ENCODE measurements at places on chromosomes 5 and 9.

- no peak for DNase-seq
These were observed 172.9 kb upstream of the RAD23B start for GRCh38 chr9:107110153-107110552.

GRCh38 chr5:77518304-77518703 is 26.2 kb upstream of the WDR41 start:
- no peak for DNase-seq

GRCh38 chr5:146221234-146221633 is 17.8 kb downstream of the RBM27 start:
- no peak for DNase-seq

- DNase-seq: no peak
These were observed 44.9 kb upstream of the SLC12A2 start for GRCh38 chr5:128038643-128039042.

- DNase-seq: no peak
These were observed 71.0 kb downstream of the FER start for GRCh38 chr5:108818613-108819272.

DNA sequence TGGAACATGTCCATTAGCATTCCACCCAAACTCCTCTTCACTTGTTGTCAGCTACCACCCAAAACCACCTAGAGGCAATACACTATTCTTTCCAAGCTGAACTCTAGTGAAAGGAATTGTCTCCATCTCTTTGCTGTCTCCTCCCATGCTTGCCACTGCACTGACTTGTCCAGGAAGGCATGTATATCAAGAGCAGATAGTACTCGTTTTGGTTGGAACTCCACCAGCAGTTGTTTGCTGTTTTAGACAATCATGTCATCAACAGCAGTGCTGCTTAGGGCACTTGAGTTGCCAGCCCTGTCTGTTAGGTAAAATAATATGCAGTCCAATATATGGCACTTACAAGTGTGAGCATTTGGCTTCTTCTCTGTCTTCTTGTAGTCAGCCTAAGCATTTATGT is 80.0 kb upstream of the SAP30L start:
- no peak for DNase-seq

GRCh38 chr5:111013011-111013410 is 58.5 kb upstream of the TSLP start:
- DNase-seq: no peak

DNA sequence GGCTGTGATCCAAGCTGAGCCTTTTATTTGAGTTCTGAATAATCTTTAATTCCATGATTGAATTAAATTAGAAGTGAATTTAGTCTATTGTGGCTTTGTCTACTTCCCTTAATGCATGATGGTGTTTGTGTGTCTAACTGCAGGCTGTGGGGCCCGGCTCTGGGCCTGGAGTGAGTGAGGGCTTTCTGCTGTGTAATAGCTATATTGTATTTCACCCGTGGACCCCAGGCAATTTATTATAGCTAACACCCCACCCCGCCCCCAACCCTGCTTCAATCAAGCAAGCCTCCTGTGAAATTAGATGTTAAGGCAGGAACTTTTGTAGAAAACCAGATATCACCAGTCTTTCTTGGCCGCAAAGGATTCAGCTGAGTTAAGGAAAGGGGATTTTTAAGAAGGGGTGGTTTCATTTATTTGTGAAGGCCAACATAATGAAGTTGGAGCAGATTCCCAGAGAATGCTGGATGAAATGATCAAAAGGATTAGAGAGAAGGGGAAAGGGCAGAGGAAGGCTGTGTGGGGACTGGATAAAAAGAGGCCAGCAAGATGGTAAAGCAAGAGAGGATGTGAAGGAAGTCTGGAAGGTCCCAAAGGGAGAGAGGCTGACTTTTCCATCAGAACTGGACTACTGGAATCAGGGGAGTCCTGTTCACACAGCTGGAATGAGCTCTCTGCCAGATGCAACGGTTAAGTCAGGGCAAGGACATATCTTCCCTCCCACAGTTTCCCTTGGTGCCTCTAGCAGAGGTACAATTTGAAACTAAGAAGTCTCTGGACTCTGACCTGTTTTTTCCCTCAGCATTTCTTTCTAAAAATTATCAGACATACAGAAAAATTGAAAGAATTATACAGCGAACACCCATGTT is 125.3 kb upstream of the SAP30L start:
- no peak for DNase-seq

DNA sequence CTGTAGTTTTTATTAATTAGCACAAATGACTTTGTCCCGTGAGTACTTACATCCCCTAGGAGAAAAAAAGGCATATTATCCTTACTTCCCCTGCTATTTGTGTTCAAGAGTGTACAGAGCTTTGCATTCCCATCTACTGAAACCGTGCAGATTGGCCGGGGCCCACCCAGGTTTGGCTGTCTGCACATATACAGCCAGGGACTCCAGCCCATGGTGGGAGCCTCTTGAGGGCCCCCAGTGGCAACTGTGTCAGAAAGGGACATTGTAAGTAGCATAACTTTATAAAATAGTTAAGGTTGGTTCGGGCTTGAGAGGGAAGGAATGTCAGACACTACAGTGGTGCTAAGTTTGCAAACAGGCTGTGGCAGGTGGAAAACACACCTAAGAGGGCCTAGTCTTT is 24.7 kb downstream of the PHF2 start:
- no peak for DNase-seq

DNA sequence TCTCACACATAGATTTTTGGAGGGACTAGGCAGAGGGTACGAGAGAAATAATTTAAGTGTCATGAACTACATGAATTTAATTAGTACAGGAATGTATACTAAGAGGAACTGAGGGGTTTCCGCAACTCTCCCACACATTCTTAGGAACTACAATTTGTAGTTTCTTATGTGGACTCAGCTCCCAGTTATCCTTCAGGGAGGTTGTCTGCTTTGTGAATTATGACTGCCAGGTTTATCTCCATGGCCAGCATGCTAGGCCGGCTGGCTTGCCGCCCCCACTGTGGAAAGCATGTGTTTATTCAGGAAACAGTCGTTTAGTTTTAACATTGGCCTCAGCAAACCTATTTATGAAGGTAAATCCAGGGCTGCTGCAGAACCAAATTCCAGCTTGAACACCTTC is 415.0 kb downstream of the KCTD16 start:
- DNase-seq: no peak

DNA sequence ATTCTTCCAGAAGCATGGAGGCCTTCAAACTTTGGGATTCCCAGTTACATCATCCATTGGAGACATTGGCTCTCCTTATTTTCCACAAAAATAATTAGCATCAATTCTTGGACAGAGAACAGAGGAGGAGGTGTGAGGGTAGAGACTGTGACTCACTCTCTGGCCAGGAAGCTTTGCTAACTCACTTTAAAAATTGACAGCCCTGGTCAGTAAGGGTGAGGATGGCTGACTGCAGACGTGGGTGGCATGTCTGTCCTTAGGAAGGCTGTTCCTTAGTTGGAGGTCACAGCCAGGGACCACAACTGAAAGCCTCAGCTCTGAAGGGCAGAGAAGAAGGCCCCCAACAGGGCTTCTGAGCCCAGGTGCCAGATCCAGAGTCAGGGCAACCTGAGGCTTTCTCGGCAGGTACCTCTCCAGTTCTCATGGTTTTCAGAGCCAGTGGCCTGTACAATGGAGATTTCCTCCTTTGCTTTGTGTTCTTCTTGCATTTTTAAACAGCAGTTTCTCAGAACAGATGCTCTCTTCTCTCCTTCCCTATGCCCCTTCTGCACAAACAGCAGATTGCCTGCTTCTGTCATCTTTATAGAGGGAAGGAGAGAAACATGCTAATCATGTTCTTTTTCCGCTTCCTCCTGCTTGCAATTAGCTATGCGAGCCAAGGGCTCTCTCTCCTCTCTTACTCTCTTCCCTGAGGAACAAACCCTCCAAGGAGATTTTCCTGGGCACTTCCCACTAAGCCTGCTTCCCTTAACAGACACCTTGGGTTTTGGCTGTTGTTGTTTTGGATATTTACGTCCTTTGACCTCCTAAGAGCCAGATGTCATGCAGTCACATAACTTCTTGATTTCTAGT is 92.5 kb upstream of the ZNF366 start:
- DNase-seq: no peak

- DNase-seq: no peak
These were observed 16.9 kb upstream of the FBP1 start for GRCh38 chr9:94656200-94656599.

DNA sequence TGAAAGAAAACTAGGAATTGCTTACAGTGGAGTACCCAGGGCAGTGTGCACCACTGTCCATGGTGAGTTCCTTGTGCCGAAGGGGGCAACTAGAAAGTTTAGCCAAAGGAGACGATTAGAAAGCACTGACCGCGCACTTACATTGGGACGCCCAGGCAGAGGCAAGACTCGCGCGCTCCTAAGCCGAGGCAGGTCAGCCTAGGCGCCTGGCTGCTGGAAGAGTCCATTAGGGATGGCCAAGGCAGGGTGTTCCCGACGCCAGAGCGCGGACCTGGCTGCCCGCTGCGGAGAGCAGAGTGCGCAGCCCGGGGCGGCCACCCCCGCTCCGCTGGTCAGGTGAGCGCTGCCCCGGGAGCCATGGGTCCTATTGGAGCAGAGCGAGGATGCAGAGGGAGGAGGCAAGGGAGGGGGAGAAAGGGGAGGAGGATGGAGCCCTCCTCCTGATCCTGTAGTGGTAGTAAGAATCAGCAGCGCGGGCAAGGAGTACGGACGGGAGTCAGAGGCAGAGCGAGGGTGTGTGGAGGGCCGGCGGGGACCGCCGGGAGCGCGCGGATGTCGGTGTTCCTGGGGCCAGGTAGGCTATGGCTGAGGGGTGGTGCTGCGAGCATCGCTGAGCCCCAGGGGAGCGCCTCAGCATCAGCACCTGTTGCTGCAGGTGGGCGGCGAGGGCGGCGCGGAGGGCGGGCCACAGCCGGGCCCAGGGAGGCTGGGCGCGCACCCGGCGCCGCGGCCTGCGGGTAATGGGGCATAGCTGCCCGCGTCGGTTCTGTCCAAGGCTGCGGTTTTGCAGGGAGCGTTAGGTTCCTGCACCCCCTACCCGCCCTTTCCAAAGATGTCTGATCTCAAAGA is at the start of gene ADGRV1:
Gene ADGRV1, plus strand, starts transcription at position 454 of the 849 bp plus-strand sequence. Its CDS starts 99 bp downstream, at position 553.
- DNase-seq: no peak

GRCh38 chr5:14265570-14265969 is 122.4 kb downstream of the TRIO start:
- peak; percentile 66 for DNase-seq

DNA sequence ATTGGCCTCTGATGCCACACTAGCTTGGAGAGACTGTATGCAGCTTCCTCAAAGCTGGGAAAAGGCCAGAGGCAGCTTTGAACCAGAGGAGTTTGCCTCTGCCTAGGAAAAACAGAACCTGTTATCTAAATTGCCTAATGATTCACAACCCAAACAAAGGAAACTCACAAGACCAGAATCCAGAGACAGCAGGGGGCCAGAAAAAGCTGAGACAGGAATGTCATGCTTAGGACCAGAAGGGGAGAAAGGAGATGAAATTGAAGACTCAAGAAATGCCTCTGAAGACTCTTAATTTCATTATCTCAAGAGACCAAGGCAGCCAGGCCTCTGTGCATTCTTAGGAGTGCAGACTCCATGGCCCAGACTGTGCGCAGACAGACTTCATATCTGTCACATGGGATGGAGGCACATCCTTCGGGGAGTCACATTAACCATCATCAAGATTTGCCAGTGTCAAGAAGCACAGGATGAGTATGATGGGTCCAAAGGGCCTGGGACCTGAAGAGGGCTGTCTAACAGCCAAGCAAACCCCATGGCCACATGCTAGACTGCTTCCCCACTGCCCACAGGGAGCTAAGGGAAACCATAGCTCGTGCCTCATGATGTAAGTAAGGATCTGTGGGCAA is 57.3 kb downstream of the ARSB start:
- DNase-seq: no peak

DNA sequence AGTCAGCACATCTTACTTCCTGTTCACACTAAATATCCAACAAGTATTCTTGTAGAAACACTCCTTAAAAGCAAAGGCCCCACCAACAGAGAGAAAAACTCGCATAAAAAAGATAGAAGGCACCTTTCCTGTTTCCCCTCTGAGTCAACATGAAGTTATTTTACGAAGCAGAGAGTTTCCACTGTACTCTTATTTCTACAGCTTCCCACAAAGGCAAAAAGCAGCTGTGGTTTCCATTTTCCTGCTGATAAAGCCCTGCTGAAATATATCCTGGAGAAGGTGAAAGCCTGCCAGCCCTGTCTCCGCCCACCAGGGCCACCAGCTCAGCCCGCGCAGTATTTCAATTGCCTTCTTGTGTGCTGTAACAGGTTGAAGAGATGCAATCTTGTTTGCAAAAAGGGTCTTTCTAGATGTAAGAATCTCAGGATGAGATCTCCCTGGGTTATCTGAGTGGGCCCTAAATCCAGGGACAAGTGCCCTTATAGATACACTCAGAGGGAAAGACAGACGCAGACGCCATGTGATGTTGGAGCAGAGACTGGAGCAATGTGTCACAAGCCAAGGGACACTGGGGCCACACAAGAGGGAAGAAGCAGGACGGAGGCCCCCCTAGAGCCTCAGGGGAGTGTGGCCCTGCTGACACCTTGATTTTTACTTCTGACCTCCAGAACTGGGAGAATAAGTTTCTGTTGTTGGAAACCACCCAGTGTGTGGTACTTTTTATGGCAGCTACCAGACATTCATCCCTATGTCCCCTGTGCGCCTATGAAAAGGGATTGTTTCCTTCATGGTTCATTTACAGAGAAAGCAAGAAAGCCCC is 19.9 kb downstream of the SEMA4D start:
- no peak for DNase-seq

GRCh38 chr5:136046246-136046645 is 17.5 kb downstream of the TGFBI start:
- DNase-seq: no peak

DNA sequence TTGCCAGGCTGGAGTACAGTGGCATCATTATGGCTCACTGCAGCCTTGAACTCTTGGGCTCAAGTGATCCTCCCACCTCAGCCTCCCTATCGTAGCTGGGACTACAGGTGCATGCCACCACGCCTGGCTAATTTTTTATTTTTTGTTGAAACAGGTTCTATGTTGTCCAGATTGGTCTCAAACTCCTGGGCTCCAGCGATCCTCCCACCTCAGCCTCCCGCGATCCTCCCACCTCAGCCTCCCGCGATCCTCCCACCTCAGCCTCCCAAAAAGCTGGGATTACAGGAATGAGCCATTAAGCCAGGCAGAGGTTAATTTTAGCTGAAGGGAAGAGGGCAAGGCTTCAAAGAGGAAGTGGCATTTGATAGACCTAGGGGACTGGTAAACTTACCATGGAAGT is 32.8 kb upstream of the CCNB1 start:
- DNase-seq: no peak

DNA sequence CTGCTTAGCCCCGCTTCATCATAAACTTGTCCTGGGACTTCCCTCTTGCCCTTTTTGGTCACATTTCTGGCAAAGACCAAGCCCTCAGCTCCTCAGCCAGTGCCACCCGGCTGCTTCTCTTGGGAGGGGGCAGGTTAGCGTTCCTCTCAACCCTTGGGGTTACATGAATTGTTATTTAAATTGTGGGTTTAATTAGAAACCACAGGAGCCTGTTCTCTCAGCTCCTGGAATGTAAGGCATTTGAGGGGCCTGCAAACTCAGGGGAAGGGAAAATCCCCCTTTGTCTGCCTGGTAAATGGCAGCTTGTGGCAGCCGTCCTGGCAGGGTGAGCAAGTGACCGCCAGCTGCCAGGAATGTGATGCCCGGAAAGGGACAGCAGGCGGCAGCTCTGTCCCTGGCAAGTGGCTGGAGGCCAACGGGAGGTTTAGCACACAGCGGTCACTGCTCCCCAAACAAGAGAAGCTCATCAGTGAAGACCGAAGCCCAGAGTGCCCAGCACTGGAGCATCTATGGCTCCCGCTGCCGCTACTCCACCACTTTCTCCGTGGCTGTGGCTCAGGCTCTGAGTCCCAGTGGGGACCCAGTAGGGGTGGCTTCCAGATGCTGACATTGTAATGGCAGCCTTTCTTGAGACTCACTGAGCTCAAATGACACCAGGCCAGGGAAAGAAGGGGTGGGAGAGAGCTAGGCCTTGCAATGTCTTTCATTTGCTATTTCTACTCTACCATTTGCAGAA is 51.7 kb downstream of the SHB start:
- no peak for DNase-seq

Measured in fibroblast of the conjunctiva (primary cell).